ENCODE measurements at places on chromosomes 5 and 9. TPM values are rescaled to one million over a fixed set of nuclear protein-coding genes. Genes with fewer than 3 reads are reported as not detected.
A peak's percentile ranks its signal among the peaks of the same experiment; 100 is the strongest.

- DNase-seq: no peak
Measured at GRCh38 chr9:115804206-115804605, 349.4 kb upstream of the PAPPA start.

The TMEM174 gene
- total RNA-seq: not detected

DNA sequence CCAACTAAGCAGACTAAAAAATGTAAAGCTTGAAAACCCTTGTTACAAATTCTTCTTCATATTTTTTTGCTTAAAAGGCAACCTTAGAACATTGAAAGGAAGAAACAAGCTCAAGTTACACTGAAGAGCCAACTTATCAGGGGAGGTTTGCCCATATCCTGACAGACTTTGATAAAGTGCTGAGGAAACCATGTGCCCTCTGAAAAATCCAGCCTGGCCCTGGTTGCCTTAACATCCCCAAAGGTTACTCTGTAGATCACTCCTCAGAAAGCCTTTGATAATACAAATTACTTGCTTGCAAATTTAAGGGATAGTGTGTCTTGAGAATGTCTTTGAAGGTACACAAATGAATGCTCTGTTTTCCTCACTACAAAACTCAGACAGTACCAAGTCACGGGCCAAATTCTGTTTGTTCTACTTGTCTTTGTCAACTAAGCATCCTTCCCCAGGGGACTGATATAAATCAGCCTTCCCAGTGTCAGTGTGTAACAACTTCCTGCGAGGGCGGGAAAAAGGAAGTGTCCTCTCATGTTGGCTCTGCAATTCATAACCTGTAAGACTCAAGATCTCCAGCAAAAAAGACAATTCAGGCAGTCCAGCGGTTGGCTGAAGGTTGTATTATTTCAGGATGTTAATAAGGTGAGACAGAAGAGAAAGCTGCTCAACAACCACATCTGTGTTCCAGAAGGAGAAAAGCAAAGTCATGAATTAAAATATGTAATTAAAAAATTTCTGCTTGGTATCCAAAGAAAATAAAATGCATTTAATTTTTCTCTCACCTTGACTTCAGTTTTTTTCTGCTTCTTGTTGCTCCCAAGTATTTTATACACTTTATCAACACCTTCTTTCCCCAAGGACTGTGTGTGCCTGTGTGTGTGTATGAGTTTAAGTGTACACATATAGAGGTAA, 199.9 kb downstream of the PIK3R1 start:
- DNase-seq: no peak

The ZNF354C gene
- total RNA-seq: not detected

DNA sequence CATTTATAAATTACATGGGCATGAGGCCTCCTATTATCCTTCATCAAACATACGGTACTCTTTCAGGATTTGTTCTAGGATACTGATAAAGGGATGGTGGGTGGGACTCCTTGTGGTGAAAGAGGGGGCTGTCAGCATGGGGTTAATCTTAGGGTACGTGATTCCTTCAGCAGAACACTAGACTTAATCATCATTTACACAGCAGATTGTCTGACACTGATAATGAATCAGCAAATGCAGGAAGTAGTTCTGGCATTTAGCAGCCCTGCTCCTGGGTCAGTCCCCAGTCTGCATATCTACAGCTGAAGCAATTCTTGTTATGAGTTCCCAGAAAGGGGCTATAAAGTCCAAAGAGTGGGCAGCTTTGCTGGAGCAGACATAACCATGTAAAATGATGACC, 384.6 kb downstream of the SPOCK1 start:
- no peak for DNase-seq

DNA sequence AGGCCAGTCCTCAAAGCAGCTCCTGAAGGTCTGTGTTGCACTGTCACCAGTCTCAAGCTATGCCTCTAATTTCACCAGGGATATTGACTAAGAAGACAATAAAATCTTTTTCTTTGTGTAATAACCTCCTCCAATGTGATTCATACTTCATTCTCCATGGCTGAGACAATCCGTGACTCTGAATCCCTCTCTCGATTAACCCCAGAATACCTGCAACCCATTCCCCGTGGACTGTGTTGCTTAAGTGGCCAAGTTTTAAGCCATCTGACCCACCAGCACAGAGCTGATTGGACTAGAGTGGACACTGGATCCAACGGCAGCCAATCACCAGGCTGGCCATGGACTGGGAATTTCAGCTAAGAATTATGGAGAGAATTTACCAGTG, 5.4 kb upstream of the CCIN start:
- no peak for DNase-seq

The IL5 gene
- not detected for total RNA-seq

The BTF3 gene
- total RNA-seq: 435 TPM

GRCh38 chr9:20980832-20981455, 50.5 kb downstream of the HACD4 start:
- peak; percentile 68 for DNase-seq

DNA sequence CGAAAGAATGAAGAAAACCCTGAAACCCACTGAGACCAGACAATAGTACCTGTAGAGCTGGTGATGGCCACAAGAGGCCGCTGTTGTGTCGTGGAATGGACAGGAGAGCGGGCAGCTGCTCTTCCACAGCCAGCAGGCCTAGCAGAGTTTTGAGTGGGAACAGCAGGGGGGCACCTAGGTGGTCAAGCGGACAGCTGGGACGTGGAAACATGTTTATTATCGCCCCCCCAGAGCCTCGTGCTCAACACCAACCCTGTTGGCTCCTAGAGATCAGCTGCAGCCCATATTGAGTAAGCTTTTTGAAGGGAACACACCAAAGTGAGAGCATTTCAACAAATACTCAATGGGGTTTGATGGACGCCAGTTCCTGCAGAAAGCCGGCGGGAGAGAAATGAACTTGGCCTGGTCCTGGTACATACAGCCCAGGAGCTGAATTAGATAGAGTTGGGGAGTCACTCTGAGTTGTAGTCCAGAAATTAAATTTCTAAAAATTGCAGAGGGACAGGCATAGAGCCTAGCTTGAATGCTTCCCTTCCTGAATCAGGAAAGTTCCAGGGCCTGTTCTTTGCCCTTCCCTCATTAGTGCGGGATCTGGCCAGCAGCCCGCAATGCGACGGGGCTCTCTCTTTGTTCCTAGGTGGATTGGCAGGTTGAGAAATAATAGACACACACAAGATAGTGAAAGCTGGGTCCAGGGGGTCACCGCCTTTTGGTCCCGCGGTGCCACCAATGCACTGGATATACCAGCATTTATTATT, 33.8 kb downstream of the MFAP3 start:
- DNase-seq: peak; percentile 90

Measured in Karpas-422 (cell line).